GM13977 (cell line): ENCODE measurements at places on chromosomes 4 and X.
A peak's percentile ranks its signal among the peaks of the same experiment; 100 is the strongest.

DNA sequence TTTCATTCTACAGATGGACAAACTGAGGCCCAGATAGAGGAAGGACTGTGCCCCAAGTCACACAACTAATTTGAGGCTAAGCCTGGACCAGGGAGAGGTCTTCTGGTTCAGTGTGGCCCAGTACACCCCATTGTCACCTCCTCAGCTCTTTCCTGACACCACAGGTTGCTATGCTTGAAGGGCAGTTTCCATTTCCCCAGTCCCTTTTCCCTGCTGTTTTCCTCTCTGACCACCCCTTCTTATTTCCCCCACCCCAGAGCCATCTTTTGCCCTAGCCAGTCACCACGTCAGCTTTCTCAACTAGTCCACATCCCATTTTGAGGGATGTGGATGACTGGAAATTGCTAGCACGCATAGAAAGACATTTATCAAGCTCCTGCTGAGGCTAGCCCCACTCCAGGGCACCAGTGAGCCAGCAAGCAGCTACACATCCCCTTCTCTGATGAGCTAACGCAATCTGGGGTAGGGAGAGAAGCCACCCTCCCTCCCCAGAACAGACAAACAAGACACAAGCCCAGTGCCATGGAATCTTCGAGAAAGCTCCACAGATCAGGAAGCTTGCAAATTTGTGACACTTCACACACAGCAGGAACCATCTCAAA is 1.3 kb downstream of the GABRE start:
- no peak for DNase-seq

DNA sequence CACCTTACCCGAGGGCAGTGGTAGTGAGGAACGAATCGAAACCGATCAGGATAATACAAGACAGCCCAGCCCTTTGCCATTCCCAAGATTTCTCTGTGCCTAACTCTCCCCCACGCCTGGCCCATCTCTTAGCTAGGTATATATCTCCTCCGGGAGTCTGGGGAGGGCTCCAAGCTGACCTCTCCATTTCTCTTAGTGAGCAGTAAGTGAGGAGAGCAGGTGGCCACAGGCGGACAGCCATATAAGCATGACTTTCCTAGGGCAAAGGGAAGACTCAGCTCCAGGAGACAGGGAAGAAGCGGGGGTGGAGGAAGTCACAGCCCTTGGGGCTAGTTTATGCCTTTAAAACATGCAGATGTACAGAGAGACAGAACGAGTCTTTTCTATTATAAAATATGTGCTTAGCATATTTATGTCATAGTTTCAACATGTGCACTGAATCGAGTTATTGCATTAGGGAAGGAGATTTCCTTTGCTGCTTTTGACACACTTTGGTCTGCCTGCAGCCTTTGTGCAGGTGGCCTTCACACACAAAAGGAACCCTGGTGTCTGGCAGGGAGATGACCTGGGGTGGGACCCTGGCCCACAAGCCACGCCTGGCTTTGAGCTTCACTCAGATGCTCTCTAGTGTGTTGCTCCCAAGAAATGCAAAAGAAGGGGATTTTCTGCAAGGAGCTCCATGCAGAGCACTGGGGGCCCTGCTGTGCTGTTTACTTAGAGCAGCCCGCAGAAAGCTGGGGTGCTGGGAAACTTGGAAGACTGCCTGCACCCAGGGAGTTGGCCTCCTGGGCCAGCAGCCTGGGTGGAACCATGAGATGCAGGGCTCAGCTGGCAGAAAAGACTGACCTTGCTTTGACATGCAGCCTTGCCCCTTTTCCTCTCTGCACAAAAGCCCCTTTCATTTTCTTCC is 613.3 kb downstream of the BCOR start:
- DNase-seq, result no peak

- no peak for DNase-seq
These were observed 42.0 kb downstream of the SOD3 start for GRCh38 chr4:24837336-24837735.

DNA sequence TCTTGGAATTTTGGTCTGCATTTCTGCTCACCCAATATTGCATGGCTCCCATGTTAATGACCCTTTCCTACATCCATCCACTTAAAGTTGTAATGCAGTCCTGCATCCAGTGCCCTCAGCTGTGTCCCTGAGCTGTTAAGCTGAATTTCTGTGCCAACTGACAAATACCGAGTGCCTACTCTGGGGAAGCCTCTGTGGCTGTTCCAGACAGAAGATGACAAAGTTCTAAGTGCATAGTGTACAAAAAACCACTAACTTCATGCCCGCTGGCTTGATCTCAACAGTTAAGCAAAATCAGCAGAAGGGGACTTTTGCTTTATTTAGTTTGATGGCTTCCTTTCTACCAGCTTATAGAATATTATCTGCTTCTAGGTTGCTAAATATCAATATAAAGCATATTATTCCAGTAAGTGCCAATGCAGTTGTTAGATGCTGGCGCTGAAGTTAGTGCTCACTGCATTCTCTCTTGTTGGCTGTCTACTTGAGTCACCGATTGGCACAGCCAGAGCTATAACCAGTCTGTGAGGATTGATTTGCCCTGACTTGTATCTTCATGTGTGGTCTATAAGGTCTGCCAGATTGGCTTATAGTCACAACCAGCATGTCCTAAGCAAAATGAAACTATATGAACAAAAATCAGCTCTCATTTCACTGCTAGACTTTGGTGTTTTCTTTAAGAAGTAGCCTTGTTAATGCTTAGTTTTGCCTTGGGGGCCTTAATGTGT is 98.9 kb downstream of the KLHL8 start:
- DNase-seq, result no peak

- no peak for DNase-seq
These were observed 237.2 kb downstream of the SPATA18 start for GRCh38 chr4:52288212-52288855.

- no peak for DNase-seq
These were observed 12.1 kb upstream of the MAGEA11 start for GRCh38 chrX:149699761-149700160.

DNA sequence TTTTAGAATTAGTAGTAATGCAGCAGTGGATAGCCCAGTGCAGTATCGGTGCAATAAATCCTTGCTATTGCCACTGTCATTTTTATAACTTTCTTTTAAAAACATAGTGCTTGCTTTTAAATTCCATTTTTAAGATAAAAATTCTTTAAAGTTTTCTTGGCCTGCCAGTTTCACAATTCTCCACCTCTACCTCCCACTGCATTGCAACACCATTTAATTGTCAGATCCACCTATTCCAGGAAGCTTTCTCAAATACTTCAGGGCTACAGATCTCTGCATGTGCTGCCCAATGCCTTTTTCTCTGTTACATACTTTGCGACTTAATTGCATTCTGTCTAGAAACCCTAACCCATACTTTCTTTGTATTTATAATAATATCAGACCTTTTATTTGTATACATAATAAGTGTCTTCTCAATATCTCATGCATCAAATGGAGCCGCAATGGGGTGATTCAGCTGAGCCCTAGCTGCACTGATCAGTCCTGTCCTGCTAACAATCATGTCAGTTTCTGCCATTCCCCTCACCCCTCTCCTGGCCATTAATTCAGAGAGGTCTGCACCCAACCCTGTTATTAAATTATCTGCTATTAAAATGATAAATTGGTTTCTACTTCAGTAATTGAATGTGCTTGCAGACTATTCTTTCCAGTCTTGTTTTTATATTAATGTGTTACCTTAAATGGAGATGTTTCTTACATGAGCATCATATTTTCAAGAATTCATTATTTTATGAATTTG is 193.1 kb downstream of the SLIT2 start:
- no peak for DNase-seq

DNA sequence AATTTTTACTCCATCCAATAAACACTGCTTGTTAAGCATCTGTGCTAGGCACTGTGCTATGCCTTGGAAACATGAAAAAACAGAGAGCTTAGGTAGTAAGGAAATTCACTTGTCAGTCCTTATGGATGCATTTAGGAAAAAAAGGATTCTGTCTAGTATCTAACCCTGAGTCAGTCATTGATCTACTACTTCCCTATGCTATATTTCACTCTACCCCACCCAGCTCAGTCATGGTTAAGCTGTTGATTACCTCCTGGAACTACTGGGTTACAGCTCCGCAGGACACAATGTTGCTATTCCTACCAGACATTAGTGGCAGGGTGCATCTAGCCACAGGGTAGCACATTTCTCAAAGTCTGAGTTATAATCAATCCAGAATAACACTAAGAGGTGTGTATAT is 2.9 kb upstream of the USP53 start:
- no peak for DNase-seq

DNA sequence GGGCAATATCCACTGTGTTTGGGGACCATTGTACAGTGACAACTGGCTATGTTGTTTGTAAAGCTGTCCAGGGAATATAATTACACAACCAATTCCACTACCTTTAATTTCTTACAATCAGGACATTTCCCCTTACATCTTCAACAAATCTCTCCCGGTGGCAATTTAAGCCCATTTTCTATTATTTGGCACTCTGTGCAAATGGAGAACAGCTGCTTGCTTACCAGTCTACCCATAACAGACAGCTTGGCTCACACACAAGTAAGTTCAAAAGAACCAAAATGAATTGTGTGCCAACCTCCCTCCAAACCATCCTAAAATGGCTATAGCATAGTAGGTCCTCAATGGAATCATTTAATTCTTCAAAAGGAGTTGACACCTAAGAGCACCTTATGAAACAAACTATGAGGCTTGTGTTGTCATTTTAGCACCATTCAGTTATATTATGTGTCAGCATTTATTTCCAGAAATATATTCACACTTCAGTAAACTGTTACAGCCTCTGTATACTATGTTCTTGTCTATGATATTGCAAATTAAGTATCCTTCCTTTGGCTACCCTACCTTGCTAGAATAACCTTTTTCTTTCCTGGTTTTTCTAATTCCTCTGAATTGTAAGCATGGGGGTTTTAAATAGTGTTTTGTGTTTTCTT is 18.4 kb downstream of the GABRA4 start:
- DNase-seq, result no peak

DNA sequence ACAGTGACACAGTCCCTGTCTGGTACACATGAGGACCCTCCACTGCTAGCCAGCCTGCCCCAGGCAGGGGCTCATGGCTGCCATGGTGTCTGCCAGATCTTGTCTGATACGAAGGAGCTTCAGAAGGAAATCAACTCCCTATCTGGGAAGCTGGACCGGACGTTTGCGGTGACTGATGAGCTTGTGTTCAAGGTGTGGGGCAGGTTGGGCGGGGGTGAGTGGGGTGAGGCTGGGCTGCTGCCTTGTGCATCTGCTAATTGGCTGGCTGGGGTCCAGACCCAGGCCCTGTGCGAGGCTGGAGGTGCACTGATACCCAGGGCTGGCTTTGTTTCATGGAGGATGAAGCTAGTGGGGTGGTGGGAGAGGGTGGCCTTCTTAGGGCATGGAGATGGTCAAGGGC is 13.8 kb downstream of the CCDC22 start:
- no peak for DNase-seq

DNA sequence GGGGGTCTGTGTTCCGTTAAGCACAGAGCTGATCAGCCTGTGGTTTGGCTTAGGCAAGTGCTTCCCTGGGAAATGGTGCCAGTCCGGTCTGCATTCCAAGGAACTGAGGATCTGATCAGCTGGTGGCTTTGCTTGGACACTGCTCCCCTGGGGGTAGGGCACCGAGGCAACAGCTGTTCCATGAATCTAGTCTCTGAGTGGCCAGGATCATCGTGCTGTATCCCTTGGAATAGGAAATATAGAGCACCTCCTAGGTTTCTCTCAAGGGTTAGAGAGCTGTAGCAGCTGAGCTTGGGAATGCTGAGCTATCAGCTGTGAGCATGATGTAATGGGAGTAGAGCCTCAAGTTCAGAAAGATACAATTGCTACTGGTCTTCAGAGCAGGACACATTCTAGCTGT is 863.9 kb downstream of the RAPGEF2 start:
- no peak for DNase-seq

GRCh38 chr4:76737771-76738085 is 160.2 kb downstream of the SOWAHB start:
- DNase-seq, result no peak

DNA sequence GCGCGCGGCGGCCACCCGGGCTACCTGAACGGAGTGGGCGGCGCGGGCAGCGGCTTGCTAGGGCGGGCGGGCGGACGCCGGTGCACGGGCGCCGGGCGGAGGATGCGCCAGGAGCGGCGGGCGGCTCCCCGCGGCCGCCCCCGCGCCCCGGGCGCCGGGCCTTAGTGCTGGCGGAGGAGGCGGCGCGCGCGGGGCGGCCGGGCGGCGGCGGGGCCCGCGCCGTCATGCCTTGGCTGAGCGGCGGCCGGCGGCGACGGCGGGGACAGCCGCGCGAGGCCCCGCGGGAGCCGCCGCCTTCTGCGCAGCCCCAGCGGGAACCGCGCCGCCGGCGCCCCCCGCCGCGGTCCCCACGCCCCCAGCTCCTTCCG is 48.2 kb downstream of the CLDN34 start:
- no peak for DNase-seq

DNA sequence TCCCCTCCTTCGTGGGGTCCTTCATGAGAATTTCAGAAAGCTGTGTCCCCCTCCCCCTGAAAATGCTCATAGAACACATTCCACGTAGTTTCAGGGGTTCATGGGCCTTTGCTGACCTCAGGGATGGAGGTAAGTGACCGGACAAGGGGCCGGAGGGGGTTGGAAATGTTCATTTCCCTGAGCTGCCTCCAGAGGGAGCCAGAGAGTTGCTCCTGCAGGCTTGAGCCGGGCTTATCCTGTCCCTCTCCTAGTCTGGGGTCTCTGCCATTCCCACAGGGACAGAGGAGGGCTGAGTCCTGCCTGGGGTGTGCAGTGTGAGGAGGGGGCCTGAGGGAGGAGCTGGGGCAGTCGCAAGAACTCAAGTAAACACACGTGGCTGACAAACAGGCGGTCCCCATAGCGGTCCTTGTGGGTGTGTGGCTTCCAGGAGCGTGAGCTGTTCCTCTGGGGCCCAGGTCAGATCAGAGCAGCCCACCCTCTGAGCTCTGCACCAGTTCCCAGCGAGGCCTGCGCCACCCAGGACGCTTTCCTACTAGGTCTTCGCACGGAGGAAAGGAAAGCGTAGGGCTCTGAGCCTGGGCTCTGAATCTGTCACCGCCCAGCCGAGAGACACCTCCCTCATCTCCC is 62.5 kb downstream of the WFS1 start:
- DNase-seq, result peak; percentile 62

DNA sequence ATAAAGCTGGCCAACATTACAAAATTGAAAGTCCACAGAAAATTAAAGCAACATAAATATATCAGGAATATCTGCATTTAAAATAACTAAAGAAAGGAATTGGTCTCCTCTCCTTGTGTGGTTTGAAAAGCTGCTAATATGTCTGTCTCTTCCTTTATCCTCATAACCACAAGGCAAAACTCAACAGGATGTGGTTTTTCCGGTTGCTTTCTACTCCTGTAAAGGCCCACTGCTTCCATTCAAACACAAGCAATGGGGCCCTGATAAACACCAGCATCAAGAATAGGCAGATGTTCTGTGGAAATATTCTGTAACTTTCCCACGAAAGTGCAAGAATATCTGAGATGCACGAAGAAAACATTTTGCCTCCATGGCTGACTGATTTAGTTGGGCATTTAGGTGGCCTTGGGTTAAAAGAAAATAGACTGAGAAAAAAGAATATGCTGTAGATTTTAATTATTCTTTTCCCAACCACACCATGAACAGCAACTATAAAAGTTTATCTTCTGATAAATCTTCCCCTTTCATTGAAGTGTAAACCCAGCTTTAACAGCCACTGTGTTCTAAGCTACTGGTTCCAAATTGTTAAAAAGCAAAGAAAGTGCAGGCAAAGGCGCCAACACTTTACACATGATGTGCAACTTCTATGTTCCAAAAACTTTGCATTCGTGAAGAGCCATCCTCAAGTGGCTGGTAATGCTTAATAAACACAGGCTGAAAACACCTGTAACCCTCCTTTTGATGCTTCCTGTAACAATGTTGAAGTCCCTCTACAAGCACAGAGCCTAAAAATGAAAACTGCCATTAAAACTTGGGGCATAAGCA is 50.5 kb upstream of the NDST3 start:
- no peak for DNase-seq
